Activated gamma-delta T cell treated with anti-CD3 and anti-CD28 coated beads, Interleukin-2, amount 50 U/mL, for 16 hours (primary cell): ENCODE measurements at places on chromosomes 3 and 15.
A peak's percentile ranks its signal among the peaks of the same experiment; 100 is the strongest.

DNA sequence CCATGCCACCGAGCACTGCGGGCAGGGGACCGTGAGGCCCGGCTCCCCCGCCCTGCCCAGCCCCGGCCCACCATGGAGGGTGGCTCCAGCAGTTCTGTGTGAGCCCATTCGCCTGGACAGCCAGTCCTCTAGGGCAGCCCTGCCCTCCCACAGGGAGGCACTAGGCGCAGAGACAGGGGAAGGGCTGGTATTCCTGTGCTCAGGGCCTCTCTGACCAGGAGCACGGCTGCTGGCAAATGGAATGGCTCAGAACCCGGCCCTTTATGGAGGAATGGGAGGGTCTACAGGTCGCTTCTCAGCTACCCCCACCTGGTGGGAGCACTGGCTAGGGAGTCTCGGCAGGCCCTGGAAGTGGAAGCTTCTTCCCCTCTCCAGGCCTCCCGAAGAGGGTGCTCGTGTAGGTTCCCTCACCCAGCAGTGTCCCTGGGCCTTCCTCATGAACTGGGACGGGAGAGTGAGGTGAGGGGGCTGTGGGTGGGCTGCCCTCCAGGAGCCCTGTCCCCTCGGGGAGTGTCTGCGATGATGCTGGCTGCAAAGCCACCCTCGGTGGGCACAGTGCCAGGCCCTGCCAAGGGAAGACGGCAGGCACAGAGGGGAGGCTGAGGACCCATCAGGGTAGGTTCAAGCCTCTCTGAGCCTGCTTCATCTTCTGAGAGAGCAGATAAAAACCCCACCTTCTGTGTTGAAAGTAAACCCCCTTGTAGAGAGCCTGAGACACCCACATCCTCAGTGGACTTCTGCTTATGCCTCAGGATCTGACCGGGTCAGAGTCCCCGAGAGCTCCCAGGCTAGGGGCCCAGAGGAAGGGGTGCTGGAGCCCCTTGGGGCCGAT is 1.5 kb downstream of the MELTF start:
- no peak for DNase-seq

DNA sequence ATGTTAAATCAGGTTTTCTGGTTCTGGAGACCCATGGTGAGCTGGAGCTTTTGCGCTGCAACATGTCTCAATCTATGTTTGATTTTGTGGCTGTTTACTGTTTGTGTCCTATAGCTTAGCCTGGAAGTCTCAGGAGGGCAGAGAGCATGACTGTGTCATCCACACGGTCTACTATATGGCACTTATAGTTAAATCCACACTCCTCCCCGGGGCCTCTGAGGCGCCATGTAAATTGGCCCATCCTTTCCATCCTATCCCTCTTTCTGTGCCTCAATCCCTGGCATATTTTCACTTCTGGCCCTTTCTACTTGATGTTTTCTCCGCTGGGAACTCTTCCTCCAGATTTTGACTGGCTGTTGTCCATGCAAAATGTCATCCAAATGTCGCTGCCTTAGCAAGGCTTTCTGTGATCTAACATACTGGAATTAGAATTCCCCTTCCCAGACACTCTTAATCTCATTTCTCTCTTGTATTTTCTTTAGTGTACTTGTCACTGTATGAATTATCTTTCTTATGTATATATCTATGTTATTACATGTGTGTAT is 560.8 kb upstream of the RGMA start:
- DNase-seq: no peak

DNA sequence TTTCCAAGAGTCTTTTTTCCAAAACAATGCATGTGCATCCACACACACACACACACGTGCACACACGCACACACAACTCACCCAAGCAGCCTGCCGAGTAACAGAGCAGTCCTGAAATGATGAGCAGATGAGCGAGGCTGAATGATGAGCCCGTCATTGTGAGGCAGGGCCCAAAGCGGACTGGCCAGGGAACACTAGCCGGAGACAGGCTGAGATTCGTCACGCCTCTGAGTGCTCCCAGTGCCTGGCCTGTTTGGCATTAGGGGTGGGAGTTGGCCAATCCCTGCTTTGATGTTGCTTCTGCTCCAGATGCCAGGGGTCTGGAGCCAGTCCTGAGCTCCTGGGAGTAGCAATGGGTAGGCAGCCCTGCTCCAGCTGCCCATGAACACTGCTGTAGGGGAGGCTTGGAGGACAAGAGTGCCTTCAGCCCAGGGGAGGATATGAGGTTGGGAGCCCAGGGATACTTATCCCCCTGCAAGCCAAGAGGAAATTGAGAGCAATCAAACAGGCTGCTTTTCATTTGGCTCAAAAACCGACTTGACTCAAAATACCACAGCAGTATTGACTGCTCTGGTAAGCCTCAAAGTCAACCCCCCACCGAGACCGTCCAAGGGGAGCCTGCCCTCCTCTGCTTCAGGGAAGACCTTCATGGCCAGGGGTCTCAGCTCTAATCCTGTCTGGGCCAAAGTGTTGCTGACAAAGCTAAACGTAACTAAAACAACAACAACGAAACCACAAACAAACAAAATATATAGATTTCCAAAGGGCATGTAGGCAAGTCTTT is 22.9 kb downstream of the COLQ start:
- DNase-seq: no peak

- DNase-seq: no peak
Observed at GRCh38 chr3:59150039-59150438, 100.2 kb upstream of the CFAP20DC start.

GRCh38 chr15:79977431-79978054 is 6.5 kb upstream of the BCL2A1 start:
- no peak for DNase-seq

DNA sequence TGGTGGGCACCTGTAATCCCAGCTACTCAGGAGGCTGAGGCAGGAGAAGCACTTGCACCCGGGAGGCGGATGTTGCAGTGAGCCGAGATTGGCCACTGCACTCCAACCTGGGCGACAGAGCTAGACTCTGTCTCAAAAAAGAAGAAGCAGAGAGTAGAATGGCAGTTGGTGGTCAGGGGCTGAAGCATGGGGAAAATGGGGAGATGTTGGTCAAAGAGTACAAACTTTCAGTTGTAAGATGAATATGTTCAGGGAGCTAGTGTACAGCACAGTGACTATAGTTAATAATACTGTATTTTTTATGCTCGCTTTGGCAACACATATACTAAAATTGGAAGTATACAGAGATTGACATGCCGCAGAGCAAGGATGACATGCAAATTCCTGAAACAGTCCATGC is 41.5 kb downstream of the PCNP start:
- no peak for DNase-seq

- no peak for DNase-seq
Observed at GRCh38 chr15:62849316-62850106, 193.0 kb upstream of the TPM1 start.

- DNase-seq: no peak
Observed at GRCh38 chr15:82851981-82852511, 42.6 kb downstream of the WHAMM start.

- no peak for DNase-seq
Observed at GRCh38 chr3:155254445-155254844, 39.0 kb downstream of the STRIT1 start.

DNA sequence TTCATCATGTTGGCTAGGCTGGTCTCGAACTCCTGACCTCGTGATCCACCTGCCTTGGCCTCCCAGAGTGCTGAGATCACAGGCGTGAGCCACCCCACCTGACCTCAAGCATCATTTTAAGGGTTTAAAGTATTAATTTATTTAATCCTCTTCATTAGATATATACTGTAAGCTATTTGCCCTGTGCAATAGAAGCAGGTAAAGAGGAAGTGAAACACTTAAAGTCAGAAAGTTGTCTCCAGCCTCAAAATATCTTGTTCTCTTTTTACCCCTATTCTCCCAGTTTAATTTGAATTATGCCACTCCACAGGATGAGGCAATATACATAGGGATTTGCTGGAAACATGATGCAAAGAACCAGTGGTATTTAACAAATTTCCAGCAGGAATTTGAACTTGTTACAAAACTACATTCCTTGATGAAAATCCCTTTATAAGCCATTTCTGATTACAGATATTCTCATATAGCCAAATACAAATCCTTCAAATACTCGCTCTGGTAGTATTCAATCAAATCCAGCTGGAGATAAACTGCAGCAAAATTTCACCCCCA is 2.0 kb downstream of the NDUFB5 start:
- no peak for DNase-seq

DNA sequence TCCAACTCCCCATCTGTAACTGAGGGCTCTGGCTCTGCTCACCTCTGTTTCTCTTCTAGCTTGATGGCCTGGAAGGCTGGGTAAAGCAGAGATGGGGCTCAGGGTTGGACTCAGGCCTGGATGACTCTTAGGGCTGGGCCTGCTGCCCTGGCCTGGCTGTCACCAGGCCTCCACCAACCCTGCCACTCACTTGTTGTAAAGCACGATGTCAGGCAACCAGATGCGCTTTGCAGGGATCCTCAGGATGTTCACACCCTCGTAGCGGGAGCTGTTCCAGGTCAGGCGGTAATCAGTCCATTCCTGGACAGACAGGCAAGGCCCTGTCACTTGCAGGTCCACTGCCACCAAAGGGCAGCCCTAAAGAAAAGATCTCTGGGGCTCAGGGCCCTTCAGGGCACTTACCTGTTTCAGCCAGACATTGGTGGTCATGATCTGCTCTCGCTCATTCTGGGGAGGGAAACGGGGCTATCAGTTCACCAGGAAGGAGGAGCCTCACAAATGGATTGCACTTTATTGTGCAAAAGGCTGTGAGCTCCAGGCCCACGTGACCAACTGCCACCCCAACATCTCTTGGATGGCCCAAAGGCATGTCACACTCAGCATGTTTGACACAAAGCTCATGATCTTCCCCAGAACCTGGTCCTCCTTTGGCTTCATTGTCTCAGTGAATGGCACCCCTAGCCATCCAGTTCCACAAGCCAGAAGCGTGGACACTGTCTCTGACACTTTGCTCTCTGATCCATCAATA is 9.9 kb downstream of the CHRNB4 start:
- no peak for DNase-seq

- DNase-seq: no peak
Observed at GRCh38 chr15:31223478-31224350, 102.9 kb upstream of the KLF13 start.

GRCh38 chr15:92074101-92074500 is 220.6 kb downstream of the SLCO3A1 start:
- DNase-seq: no peak

DNA sequence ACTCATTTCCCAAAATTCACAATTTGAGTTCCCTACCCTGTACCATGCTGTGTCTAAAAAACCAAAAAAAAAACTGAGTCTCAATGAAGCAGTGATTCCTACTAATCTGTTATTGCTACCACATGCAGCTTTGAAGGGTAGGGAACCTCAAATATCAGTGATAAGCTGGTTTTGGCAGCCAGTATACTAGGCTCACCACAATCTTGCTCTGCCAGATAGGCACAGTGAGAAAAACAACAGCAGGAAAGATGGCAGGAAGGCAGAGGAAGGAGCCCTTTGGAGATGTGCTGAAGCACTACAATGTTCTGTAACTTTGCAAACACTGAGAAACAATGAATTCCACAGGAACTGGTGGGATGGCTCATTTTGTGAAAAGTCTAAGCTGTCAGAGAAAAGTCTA is 96.9 kb upstream of the UBP1 start:
- no peak for DNase-seq

DNA sequence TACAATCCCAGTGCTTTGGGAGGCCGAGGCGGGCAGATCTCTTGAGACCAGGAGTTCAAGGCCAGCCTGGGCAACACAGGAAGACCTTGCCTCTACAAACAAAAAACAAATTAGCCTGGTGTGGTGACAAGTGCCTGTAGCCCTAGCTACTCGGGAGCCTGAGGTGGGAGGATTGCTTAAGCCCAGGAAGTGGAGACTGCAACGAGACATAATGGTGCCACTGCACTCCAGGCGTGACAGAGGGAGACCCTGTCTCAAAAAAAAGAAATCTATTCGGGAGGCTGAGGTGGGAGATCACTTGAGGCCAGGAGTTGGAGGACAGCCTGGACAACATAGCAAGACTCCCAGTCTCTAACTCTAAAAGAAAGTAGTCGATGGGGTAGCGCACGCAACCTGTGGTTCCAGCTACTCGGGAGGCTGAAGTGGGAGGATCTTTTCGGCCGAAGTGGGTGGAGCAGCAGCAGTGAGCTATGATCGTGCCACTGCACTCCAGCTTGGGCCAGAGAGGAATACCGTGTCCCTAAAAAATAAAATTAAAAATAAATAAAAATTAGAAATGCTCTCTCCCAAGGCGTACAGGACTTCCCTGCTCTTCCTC is 775 bp downstream of the C3orf33 start:
- no peak for DNase-seq

- no peak for DNase-seq
Observed at GRCh38 chr3:136385457-136385856, 135.3 kb downstream of the PCCB start.

DNA sequence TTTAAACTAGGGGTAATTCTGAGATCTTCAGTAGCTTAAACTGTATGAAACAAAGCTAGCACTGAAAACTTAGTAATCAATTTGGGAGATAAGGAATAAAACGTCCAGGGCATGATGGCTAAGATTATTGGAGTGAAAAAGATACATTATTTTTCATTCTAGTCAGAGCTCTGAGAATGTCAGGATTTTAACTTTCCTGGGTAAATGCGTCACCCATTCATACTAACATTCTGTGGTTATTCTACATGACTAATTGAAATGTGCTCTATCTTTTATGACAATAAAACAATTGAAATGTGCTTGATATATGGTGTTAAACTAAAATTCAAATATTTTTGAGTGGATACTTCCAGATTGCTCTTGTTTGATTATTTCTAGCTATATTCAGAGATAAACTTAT is 626.0 kb downstream of the EDEM1 start:
- no peak for DNase-seq

- DNase-seq: no peak
Observed at GRCh38 chr15:29674661-29675533, 147.4 kb downstream of the TJP1 start.

GRCh38 chr15:80182611-80183261 is 29.9 kb downstream of the FAH start:
- DNase-seq: no peak

DNA sequence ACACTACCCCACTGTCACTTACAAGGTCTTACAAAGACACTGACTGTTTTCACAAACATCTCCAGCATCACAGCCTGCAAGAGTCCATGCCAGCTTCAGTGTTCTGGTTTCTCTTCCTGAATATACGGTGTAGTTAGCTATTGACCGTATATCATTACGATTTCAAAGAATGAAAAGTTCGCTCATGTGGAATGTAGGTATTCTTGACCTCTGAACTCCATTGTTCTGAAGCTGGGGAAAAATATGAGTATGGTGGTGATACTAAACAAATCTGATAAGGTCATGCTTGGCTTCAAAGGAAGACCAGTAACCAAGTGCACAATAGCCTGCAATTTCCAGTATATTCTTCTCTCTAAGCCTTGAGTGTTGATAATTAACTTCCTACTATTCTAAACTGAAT is 315.7 kb upstream of the WNT5A start:
- no peak for DNase-seq

DNA sequence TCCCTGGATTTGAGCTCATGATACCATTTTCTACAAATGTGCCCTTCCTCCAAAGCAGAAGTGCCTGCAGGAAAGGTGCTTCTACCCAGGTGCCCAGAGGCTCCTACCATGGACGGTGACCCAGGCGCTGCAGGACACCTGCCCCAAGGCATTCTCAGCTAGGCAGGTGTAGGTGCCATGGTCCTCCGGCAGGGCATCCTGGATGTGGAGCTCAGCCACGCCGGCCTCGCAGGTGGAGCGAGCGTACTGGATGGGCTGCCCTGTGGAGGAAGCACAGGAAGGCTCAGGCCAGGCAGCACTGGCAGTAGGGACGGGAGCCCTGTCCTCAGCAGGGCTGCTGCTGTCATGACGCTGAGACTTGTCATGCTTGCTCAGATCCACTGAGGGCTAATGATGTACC is 137.2 kb upstream of the HACD2 start:
- DNase-seq: no peak

GRCh38 chr3:31462050-31462569 is 70.6 kb upstream of the STT3B start:
- DNase-seq: peak; percentile 27
